Activated naive CD4-positive, alpha-beta T cell (primary cell): ENCODE measurements at places on chromosomes 11 and 22.

GRCh38 chr22:24156141-24156912 is 25.0 kb upstream of the SUSD2 start:
- no peak for DNase-seq

GRCh38 chr11:22432291-22433093 is 94.3 kb downstream of the SLC17A6 start:
- no peak for DNase-seq

DNA sequence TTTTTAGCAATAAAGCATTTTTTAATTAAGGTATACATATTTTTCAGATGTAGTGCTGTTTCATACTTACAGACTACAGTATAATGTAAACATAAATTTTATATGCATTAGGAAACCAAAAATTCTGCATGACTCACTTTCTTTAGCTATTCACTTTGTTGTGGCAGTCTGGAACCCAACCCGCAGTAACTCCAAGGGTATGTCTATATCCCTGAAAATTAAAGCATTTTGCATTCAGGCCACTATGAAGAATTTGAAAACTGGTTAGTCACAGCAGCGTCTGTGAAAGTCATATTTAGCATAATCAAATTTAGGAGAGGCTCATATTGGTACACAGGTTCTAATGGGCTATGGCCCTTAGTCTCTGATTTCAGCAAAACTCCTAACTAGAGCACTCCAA is 46.8 kb downstream of the BBOX1 start:
- DNase-seq, result no peak

DNA sequence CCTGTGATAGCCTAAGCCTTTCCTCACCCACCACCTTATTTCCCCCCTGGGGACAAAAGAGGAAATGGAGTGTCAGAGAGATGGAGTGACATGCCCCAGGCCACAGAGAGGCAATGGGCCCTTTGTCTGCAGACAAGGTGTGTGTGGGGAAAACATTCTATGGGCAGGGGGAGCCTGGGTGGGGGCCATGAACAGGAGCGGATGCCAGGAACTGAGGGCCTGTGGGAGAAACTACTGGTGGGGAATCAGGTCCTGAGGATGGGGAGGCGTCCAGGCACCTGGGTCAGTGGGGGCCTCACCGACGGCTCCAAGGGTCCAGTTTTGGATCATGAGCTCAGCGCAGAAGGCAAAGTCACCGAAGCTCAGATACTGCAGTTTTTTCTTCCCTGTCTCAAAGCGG is 3.0 kb downstream of the FIBP start:
- DNase-seq, result no peak

GRCh38 chr11:8019314-8020243 is 32.4 kb downstream of the EIF3F start:
- no peak for DNase-seq

GRCh38 chr11:96229354-96229977 is 113.5 kb downstream of the MAML2 start:
- no peak for DNase-seq

DNA sequence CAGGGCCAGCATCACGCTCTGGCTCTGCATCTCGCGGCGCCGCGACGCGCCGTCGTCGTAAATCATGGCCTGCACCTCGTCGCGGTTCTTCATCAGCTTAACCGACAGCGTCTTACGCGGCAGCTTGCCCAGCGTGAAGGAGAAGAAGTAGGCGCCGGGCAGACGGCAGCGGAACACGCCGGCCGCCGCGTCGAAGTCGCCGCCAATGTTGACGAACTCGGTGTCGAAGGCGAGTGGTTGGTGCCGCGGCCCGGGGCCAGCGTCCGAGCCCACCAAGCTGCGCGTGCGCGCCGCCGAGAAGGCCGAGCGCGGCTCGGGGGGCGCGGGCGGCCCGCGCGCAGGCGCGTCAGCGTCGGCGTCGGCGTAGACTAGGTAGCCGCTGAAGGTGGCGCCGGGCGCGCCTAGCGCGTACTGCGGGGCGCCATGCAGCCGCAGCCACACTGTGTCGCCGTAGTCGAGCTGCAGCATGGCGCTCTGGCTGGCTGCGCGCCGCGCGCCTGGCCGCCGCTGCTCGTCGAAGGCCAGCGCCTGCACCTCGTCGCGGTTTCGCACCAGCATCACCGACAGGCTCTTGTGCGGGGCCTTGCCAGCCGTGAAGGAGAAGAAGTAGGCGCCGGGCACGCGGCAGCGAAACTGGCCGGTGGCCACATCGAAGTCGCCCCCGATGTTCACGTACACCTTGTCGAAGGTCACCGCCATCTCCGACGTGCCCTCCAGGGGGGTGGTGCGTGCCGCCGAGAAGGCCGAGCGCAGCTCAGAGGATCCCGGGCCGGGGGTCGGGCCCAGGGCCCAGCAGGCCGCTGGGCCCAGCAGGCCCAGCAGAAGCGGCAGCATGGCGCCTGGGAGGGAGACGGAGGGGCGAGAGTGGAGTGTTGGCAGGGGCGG is 3.7 kb downstream of the FAM180B start:
- DNase-seq, result no peak

DNA sequence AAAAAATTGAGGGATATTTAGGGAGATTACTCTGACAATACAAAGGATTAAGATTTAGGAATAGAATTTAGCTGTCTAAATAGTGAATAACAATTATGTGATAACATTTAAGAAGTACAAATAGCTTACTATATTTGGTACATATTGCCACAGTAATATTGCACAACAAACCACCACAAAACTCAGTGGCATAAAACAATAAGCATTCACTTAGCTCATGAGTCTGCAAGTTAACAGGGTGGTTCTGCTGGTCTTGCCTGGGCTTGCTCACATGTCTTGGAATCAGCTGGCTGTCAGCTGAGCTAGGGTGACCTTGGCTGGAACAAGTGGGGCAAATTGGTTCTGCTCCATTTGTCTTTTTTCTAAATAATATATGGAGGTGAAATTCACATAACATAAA is 115.1 kb downstream of the DCDC1 start:
- no peak for DNase-seq

DNA sequence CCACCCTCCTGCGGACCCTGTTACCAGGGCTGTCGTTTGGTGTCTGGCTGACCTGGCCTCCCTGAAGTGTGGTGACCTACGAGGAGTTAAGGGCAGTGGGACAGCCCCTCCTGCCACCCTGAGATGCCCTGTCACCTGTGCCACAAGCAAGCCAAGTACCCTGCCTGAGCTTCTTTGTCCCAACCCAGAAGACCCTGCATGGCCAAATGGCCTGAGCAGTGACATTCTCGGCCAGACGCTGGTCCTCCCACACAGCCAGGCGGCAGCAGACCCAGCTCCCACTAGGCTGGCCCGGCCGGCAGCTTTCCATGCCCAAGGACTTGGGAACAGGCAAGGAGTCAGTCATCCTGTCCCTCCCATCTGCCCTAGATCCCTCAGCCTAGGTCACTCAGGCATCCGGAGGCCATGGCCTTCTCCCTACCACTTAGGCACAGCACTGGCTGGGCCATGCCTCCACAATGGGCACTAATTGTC is 7.6 kb downstream of the ARVCF start:
- DNase-seq, result no peak

- DNase-seq, result no peak
Measured at GRCh38 chr22:44326491-44326885, 13.7 kb upstream of the SHISAL1 start.

GRCh38 chr22:46582281-46582933 is 37.8 kb upstream of the GRAMD4 start:
- DNase-seq, result no peak

- no peak for DNase-seq
Measured at GRCh38 chr11:72245263-72245816, 1.4 kb upstream of the PHOX2A start.
